ENCODE measurements at places on chromosomes 1 and 21.

GRCh38 chr1:51642739-51643142 is 25.8 kb downstream of the OSBPL9 start:
- peak; percentile 95 for DNase-seq

- peak; percentile 69 for DNase-seq
Observed at GRCh38 chr1:61851849-61852669, 109.8 kb downstream of the PATJ start.

DNA sequence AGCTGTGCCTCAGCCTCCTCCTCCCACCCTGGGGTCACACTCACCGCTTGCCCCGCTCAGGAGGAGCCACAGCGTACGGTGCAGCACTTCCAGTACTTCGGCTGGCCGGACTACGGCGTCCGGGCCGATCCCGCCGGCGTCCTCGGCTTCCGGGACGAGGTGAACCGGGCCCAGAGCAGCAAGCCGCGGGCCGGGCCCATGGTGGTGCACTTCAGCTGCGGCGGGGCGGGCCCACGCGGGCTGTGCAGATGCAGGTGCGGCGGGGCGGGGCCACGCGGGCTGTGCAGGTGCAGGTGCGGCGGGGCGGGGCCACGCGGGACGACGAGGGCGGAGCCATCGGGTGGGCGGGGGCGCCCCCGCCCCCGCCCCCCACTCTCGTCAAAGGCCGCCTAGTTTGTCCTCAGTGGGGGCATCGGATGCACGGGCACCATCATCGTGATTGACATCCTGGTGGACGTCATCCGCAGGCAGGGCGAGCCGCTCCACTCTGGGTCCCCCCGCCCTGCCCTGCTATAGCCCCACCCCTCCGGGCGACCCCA is 5.5 kb downstream of the RNF223 start:
- no peak for DNase-seq

- DNase-seq = no peak
Observed at GRCh38 chr1:67133177-67133576, 1.6 kb downstream of the C1orf141 start.

GRCh38 chr1:65490231-65491009 is 70.0 kb downstream of the LEPR start:
- DNase-seq = no peak

DNA sequence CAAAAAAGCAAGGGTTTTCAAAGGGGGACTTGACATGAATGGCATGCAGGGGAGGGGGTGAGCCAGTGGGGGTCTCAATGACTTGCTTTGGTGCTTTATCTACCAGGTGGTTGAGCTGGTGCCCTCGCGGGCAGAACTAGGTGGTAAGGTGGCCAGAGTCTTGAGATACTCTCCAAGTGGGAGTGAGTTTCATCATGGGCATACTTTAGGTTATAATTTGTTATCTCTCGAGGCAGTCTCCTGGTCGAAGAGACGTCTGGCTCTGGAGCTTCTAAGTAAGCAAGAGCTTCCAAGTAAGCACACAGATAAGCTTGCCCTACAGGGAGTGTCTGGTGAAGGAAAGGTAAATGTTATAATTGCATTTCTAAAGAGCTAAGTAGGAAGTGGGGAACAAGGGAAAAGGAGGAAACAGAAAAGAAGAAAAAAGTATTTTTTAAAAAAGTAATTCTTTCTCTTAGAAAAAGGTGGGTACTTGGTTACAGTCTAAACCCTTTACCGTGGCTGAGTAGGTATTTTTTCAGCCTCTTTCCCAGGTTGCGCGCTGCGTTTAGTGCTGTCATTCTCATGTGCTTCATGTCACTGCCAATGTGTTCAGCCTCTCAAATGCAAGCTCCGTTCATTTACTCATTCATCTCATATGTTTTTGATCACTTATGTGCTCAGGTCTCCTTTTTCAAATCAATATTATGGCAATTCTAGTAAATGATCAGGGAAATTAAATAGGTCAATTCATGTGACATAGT is 31.6 kb upstream of the DNAJC6 start:
- DNase-seq = no peak

DNA sequence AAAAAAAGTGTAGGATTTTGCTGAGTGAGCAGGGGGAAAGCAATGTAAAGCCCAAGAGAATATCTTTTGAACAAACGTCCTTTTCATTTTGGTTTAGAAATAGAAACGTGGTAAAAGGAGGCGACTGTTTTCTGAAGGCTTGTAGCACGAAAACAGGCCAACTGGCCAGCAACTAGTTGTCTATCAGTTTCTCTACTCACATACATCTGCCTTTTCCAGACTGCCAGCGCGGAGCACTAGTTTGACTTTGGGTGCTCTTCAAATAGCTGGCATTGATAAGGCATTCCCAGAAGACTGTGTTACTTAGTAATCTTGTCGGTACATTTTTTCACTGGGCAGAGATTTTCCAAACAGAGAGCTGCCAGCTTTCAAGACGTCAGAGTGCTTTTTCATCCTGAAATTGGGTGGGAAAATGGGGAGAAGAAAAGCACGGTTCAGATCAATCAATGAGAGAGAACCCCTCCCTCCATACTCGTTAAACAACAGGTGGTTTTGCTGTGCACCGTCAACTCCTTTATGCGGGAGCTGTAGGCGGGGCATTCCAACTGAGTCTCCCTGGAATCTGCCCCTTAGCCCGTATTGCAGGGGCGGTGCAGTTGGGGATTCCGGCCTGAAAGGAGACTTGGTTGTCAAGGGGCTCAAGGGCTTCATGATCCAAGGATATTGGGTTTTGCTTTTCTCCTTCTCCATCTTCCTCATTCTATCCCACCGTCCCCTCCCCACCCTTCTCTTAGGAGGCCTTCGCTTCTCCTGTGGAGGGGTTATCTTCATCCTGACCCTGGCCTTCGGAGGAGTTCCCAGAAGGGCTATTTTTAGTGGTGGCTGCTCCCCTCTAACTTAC is 884 bp upstream of the LRRC8C start:
- no peak for DNase-seq

GRCh38 chr1:110542725-110543124 is 23.8 kb upstream of the KCNA10 start:
- DNase-seq = peak; percentile 29

DNA sequence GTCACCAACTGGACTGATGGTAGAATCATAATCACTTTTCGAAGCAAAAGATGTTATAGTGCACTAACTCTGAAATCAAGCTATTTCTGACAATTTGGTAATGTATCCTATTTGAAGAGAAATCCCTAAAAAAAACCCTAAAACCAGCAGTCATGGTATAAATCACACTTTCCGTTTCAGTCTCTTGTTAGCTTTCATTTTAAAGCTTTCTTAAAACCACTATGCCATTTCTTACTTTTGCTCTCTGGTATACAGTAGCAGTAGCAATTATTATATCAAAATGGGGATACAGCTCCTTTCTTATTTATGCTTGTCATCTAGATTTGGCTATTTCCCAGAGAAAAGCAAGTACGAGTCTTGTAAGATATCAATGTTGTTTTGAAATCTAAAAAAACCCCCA is 323.3 kb downstream of the KCTD3 start:
- no peak for DNase-seq

DNA sequence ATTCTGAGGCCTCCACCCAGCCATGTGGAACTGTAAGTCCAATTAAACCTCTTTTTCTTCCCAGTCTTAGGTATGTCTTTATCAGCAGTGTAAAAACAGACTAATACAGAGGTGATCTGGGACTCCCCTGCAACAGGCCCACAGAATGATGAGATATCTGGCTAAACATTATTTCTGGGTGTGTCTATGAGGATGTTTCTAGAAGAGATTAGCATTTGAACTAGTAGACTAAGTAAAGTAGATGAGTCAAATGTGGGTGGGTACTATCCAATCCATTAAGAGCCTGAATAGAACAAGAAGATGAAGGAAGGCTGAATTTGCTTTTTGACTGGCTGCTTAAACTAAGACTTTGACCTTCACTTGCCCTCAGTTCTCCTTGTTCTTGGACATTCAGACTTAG is 396.5 kb upstream of the LRRC7 start:
- no peak for DNase-seq

Measured in fibroblast of skin of abdomen (primary cell).